ENCODE measurements at places on chromosomes 2 and 18.

- no peak for DNase-seq
Observed at GRCh38 chr2:179773986-179774385, 87.4 kb downstream of the ZNF385B start.

GRCh38 chr2:112242384-112242783 is 12.5 kb downstream of the ZC3H8 start:
- DNase-seq, result no peak

DNA sequence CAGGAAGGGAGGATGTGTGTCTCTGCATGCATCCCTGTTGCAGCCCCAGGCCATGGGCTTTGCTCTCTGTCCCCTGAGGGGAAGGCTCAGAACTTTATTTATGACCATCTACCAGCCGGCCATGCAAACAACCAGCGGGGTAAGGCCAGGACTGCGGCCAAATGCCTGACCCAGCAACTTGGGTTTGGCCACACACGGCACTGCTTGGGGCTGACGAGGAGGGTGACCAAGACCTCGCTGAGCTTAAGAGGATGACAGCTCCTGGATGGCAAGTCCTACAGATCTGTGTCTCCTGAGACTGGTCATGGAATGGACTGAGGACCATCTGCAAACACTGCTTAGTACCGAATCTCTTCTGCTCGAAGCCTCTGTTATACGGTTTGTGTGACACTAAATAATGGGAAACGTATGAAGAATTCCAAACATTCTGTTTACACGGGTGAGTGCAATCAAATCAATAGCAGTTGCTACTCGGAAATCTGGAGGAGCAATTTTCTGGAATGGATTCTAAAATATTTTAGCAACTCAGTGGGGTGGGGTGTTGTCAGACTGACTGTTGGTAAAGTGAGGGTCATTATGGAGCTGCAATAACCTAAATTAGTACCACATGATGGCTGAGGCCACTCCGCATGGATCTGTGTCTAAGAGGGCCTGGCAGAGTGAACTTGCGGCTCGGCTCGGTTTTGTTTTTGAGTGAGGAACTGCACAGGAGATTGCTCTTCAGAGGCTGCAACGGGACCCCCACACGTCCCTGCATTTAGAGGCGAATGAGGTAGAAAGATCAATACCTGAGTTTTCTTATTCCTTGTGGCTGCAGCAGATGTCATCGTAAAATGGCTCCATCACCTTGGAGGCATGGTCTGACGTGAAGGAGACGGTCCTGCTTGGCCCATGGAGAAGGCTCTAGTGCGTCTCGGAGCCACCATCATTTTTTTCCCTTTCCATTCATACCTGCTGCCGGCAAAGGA is 26.6 kb downstream of the TMEM18 start:
- DNase-seq, result no peak

- DNase-seq, result no peak
Observed at GRCh38 chr2:47209622-47210021, 54.5 kb upstream of the STPG4 start.

- no peak for DNase-seq
Observed at GRCh38 chr2:26455037-26455669, 22.8 kb downstream of the OTOF start.

DNA sequence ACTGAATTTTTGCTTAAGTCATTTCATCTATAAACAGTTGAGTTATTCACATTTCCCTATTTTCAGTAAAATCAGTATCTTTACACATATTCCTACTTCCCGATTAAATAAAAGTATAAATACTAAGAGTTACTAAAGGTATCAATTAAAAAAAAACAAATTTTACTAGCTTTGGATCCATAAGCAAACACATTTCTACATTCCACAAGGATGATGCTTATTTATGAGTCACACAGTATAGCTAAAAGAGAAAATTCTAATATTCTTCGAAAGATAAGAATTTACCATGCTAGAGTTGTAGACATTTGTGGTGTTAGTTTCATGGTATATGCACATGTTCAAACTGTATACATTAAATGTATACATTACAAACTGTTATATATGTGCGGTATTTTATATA is 23.7 kb downstream of the PGAP1 start:
- DNase-seq, result no peak

- DNase-seq, result no peak
Observed at GRCh38 chr2:134406311-134406710, 152.4 kb downstream of the MGAT5 start.

- DNase-seq, result no peak
Observed at GRCh38 chr2:67877301-67877700, 185.5 kb downstream of the C1D start.

GRCh38 chr2:132538331-132538855 is 121.8 kb downstream of the GPR39 start:
- DNase-seq, result no peak

- DNase-seq, result no peak
Observed at GRCh38 chr2:142254031-142254430, 123.2 kb upstream of the LRP1B start.

- no peak for DNase-seq
Observed at GRCh38 chr18:8050616-8051329, 483.7 kb downstream of the PTPRM start.

DNA sequence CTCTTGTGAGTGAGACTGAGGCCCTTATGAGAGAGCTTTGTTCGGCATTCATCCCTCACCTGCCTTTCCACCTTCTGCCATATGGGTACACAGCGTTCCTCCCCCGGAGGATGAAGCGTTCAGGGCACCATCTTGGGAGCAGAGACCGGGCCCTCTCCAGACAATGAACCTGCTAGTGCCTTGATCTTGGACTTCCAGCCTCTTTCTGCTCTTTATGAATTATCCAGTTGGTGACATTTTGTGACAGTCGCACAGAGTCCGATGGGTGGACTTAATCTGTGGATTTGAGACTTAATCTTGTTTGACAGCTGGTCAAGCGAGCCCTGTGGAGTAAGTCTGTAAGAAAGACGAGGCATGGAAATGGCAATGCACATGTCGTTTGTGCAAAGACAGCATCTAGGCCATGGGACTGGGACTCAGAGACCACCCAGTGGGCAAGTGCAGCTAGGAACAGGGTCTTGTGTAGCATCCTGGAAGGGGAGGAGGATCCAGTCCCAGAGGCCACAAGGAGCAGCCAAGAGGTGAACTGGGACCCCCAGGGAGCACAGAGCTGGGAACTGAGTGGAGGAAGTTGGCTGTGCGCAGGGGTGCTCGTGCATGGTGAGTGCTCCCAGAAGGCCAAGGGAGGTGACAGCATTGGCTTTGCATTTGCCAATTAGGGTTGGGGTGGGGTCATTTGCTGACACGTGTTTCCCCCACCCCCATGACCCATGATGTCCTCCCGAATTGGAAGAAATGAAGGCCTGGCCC is 69.5 kb upstream of the HDAC4 start:
- DNase-seq, result no peak

- peak; percentile 51 for DNase-seq
Observed at GRCh38 chr18:63131106-63131958, 188.2 kb downstream of the BCL2 start.

GRCh38 chr2:233538741-233539140 is 27.8 kb downstream of the USP40 start:
- DNase-seq, result no peak

DNA sequence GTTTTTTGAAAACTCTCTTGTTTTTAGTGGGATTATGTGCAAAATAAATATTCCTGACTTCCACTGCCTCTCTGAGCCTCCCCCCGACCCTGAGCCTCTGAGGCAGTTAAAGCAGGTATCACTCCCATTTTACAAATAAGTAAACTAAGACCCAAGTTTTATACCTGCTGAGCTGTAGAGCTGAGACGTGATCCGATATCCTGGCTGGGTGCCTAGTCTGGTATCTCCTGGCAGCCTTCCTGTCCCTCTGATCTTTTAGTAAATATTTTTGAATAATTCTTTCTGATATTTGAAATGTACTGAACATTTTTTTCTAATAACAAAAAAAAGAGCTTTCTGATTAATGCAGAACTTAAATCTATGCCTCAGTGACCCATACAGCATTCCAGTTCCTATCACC is 108.3 kb upstream of the NOSTRIN start:
- no peak for DNase-seq

- DNase-seq, result no peak
Observed at GRCh38 chr2:95317665-95318425, 20.7 kb downstream of the KCNIP3 start.

DNA sequence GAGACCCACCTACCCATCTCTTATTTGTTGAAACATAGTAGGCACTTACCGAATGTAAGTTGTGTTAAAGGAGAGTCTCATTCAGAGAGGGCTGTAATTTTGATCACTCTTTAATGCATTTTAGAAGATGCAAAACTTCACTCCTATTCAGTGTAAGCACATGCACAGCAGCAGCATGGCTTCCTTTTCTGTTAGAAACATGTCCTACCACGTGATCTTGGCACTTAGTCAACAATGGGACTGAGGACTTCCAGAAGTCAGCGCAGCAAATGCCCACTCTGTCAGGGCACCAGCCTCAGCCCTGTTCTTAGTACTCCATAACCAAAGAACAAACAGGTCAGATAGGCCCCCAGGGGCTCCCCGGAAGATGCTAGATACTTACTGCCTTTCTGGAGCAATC is 456.5 kb downstream of the METTL4 start:
- no peak for DNase-seq

GRCh38 chr2:66305718-66306117 is 129.2 kb upstream of the MEIS1 start:
- no peak for DNase-seq

DNA sequence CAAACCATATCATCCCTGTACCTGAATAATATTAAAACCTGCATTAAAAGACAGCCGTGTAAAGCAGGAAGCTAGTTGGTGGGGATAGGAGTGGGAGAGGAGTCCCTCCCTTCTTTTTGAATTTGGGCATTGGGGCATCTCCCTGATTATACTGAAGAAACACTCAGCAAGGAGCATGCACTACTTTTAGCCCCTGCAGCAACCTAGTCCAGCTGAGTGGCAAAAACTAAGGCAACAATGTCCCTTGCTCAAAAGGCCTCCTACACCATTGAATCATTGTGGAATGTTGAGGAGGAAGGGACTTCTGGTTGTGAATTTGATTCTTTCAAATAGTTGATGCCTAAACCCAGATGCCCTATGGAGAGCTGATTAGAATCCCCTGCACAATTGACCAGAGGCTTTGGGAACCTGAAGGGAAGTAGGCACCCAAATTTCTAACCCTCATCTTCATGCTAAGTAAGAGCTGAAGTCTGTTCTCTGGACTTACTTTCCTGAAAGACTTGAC is 111.7 kb downstream of the DDX1 start:
- no peak for DNase-seq

GRCh38 chr2:2686222-2686621 is 355.1 kb upstream of the MYT1L start:
- no peak for DNase-seq

DNA sequence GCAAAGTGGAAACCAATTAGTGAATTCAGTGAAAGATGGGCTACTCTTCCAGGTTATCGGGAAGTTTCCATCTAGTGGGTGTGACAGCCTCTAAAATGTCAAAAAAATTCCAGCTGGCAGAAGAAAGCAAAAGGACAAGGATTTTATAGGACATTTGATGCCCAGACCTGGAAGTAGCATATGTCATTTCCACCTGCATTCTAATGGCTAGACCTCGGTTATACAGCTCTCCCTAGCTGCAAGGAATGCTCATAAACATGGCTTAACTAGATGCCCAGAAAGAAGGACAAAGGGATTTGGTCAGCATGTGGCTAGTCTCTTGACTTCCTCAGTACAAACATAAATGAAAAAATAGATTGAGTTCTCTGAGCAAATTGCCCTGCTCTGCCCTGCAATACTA is 215.4 kb downstream of the NYAP2 start:
- DNase-seq, result no peak

DNA sequence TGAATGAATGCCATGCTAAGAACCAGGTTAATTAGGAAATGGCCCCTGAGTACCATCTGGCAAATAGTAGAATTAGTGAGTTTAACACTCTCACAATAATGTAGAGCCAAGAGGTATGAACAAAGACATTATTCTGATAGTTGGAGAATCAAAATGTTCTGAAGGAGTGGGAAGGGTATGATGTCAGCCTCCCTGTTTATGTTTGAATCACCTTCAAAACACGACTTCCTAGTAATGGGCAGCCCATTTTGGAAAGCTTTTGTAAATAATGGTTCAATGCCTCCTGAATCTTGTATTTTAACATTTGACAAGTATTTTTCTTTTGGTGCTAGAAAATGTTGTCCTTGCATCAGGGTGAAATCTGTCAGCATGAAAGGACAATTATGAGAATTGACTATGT is 108.3 kb downstream of the DSEL start:
- no peak for DNase-seq

DNA sequence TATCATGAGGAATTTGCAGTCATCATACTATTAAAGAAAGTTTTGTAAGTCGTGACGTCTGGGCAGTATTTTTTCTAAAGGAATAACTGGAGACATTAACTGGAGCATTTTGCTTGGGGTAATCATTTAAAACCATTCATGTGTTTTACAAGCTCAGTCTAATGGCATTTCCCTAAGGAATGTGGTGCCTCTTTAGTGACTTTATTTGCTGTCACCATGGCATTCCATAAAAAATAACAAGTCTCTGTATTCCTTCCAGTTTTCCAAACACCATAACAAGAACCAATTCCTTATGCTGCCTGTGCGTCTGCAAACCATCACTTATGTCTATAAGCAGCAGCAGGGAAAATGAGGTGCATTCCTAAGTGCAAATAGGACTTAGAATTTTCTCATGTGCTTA is 82.8 kb downstream of the EPB41L3 start:
- no peak for DNase-seq

- DNase-seq, result no peak
Observed at GRCh38 chr2:232319803-232320442, 58.6 kb upstream of the ALPP start.

GRCh38 chr2:45559436-45559835 is 51.6 kb downstream of the SRBD1 start:
- DNase-seq, result no peak

DNA sequence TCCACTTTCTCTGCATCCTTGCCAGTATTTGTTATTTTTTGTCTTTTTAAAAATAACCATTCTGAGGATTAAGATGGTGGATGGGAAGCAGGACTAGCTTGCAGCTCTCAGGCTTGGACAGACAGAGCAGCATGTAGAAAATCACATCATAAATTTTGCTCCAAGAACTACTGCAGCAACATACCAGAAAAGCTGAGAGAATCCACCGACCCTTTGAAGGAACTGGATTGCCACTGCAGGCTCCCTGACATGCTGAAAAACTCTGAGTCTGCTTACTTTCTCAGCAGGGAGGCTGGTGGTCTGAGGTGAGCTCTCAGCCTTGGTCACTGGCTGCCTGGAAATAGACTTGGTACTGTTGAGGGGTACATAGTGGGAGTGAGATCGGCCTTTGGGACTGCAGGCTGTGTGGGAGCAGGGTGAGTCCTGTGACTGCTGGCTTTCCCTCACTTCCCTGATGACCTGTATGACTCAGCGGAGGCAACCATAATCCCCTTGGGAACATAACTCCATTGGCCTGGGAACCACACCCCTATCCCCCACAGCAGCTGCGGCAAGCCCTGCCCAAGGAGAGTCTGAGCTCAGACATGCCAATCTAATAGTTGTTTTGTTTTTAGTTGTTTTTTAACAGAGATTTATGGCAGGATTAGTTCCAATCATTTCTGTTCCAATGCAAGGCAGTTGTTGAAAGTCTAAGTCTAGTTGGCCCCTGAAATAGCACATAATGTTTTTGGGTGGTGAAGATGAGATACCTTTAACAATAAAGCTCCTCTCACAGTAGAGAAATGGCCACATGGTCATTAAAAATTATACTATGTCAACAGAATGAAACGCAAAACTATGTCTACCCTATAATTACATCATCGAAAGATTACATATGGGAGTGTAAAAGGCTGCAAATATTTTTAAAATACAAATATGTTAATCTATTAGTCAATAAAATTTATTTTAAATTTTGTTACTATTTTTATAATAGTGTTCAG is 414.2 kb upstream of the CHAC2 start:
- DNase-seq, result no peak
